CD8-positive, alpha-beta memory T cell (primary cell): ENCODE measurements at places on chromosomes 12 and 14. TPM values are rescaled to one million over a fixed set of nuclear protein-coding genes. Genes with fewer than 3 reads are reported as not detected.

DNA sequence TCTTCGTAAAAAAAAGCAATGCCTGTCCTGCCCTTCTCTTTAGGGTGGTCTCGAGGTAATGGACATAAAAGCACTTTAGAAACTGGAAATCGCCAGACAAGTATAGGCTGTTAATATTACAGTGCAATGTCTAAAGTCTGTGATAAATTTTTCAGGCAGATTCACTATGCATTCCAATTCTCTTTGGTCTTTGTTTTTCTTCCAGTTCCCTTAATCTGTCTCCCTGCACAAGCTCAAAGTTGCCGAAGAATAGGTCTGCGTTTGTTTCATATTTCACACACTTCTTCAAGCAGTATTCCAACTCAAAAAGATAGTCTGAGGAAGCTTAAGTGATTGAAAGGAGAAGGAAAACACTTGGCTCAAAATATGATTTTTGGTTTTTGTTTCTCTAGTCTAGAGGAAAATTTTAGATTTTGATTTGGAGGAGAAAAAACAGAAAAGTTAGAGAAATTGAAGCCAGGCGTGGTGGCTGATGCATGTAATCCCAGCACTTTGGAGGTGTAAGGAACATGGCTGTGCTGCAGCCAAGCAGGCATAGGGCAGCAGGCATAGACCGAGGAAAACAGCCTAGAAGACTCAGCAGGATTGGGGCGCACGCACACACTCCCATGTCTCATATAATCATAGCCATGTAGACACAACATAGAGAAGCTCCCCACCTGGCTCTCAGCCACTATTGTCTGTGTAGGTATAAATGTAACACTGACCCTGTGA is 96.2 kb upstream of the TMPO start:
- no peaks in the 10 kb centered on the region for H3K36me3 ChIP-seq
- no peak overlapping the region for H3K27ac ChIP-seq

DNA sequence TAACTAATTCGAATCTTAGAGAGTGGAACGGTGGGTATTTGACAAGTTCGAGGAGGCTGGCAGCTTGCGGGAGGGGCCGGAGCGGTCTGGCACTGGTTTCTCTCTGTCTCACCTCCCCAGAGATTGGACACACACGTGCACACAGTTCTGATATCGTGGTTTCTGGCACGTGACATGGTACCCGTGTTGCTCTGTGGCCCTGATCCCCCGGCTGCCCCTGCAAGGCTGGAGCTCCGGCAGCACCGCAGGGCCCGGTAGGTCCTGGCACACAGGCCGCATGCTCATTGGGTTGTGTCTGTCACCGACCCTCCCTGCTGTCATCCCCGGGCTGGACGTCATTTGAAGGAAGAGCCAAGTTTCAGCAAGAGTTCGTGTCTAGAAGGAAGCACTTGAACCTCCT is 82.7 kb downstream of the PPP2R5C start:
- no peaks in the 10 kb centered on the region for H3K27me3 ChIP-seq
- no peak overlapping the region for H3K27ac ChIP-seq
- DNase-seq = no peak
- peaks cover 13% of the 10 kb centered on the region for H3K36me3 ChIP-seq
- no peak overlapping the region for H3K4me3 ChIP-seq

DNA sequence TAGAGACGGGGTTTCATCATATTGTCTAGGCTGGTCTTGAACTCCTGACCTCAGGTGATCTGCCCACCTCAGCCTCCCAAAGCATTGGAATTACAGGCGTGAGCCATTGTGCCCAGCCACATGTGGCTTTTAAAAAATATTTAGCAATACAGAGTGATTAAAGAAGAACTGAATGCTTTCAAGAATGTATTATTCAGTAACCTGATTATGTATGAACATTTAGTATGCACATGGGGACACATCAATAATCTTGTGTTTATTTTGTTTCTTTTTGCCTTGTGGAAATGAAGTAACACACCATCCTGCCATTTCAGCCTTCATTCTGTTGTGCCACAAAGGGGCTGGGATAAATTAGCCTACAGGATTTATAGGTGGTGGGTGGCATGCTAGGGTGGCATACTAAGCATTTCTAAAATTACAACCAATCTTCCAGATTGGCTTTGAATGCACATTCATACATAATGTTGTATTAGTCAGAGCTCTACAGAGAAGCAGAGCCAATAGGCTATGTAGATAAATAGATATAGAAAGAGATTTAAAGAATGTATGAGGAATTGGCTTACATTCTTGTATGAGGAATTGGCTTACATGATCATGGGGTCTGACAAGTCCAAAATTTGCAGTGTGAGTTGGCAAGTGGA is 25.5 kb upstream of the TXNRD1 start:
- no peaks in the 10 kb centered on the region for H3K4me1 ChIP-seq
- no peaks in the 10 kb centered on the region for H3K27me3 ChIP-seq
- no peaks in the 10 kb centered on the region for H3K36me3 ChIP-seq
- DNase-seq = no peak
- H3K27ac ChIP-seq = no peak overlapping the region
- H3K4me3 ChIP-seq = no peak overlapping the region

- DNase-seq = no peak
- no peaks in the 10 kb centered on the region for H3K4me1 ChIP-seq
- no peak overlapping the region for H3K27ac ChIP-seq
- H3K4me3 ChIP-seq = no peak overlapping the region
- H3K36me3 ChIP-seq = peaks cover 31% of the 10 kb centered on the region
These were observed 7.5 kb downstream of the UTP20 start for GRCh38 chr12:101287357-101287756.

The KLHL33 gene
- total RNA-seq = 0.09 TPM

GRCh38 chr12:21330682-21331253 is 3.9 kb downstream of the SLCO1A2 start:
- H3K4me3 ChIP-seq = no peak overlapping the region
- H3K27me3 ChIP-seq = no peaks in the 10 kb centered on the region
- DNase-seq = no peak
- no peak overlapping the region for H3K27ac ChIP-seq
- H3K4me1 ChIP-seq = no peaks in the 10 kb centered on the region

GRCh38 chr12:119802472-119802871 is 74.6 kb downstream of the CIT start:
- H3K4me1 ChIP-seq = no peaks in the 10 kb centered on the region
- H3K4me3 ChIP-seq = no peak overlapping the region
- H3K27ac ChIP-seq = no peak overlapping the region

- no peak for DNase-seq
- H3K27ac ChIP-seq = no peak overlapping the region
- no peak overlapping the region for H3K4me3 ChIP-seq
These were observed 9.2 kb downstream of the ZFP36L1 start for GRCh38 chr14:68783408-68784225.

- H3K27ac ChIP-seq = no peak overlapping the region
- H3K27me3 ChIP-seq = no peaks in the 10 kb centered on the region
- DNase-seq = no peak
- H3K4me3 ChIP-seq = no peak overlapping the region
- no peaks in the 10 kb centered on the region for H3K36me3 ChIP-seq
These were observed 32.6 kb upstream of the ARHGAP5 start for GRCh38 chr14:32044454-32044853.

GRCh38 chr12:93911396-93911795 is 234.2 kb downstream of the CRADD start:
- no peaks in the 10 kb centered on the region for H3K27me3 ChIP-seq
- DNase-seq = no peak
- no peaks in the 10 kb centered on the region for H3K4me1 ChIP-seq

The CLIP1 gene
- 48.2 TPM for total RNA-seq

The SELPLG gene
- total RNA-seq = 37.0 TPM
